ENCODE measurements at places on chromosomes 13 and 19.

DNA sequence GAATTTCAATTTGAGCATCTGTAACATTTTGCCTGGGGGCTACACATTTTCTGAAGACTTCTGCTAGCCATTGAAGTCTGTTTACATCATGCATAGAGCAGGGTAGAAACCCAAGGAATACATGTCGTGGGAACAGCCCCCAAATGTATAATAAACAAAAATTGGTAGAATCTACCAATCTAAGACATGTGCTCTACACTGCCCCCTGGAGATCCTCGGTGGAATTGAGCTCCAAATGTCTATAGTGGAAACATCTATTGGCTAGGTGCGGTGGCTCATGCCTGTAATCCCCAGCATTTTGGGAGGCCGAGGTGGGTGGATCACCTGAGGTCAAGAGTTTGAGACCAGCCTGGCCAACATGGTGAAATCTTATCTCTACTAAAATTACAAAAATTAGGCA lies 57.3 kb downstream of the MBD3L2B start:
- DNase-seq: no peak

GRCh38 chr13:51015973-51016372 lies 95.1 kb downstream of the C13orf42 start:
- DNase-seq: peak; percentile 21

DNA sequence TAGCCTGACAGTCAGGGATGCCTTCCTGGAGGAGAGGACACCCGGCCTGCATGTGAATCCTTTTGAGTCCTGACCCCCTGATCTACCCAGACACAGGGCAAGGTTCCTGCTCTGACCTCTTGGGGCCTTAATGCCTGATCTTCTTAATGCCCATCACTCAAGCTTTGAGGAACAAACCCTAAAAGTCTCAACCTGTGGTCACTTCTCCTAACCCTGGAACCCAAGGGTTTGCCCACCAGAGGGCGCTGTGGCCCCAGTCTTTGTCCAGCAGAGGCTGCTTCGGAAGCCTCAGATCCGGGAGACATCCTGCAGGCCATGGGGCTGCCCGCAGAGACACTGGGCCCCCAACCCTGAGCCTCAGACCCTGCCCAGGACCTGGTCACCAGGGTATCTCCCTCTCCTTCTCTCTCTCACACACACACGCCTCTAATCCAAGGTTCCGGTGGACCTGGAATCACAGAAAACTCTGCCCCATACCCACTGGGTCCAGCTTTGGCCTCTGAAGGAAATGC lies 9.8 kb upstream of the DPF1 start:
- DNase-seq: peak; percentile 61

DNA sequence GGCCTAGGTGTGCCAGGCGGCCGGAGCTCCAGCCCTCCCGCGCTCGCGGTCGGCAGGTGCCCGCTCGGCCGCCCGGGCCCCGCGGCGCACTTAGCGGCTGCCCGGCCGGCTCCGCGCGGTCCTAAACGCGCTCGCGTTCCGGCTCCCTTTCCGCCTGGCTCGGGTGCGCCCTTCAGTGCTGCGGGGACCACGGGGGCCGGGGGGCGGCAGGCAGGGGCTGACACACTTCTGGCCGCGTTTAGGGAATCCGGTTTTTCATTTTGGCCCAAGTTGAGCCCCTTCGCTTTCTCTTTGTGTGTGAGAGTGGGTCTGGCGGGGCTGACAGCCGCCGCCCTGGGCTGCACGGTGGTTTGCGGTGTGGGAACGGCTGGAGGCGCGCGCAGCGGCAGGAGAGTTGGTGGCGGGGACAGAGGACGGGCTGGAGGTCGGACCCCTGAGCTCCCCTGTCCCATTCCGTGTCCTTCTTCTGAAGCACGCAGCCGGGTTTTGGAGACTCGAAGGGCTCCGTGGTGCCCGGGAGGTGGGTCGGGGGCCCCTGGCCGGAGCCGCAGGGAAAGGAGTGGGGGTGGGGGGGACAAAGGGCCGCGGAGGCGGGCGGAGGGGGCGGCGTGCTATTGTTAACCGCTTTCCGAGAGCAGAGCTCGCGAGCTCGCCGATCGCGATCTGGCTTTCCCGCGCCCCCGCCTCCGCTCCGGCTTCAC lies 3.1 kb downstream of the FGF9 start:
- DNase-seq: peak; percentile 21

DNA sequence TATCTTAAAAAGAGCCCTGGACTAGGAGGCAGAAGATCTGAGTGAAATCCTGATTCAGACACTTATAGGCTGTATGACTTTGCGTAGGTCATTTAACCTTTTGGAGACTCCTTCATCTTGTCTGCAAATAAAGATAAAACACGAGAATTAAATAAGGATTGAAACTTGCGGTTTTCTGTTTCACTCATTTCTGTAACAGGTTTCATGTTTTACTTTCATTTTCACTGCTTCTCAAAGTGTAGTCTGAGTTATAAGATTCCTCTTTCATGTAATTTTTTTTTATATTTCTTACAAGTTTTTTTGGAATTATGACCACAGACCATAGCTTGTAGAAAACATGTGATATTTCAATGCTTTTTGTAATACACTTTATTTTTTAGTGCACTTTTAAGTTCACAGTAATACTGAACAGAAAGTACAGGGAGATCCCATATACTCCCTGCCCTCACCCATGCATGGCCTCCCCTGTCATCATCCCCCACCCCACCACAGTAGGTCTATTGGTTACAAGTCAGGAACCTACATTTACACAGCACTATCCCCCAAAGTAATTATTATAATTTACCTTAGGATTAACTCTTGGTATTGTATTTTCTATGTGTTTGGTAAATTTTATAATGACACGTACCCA lies 174.6 kb downstream of the ITGBL1 start:
- DNase-seq: peak; percentile 46

- peak; percentile 37 for DNase-seq
Measured at GRCh38 chr19:44851427-44851826, 5.3 kb downstream of the NECTIN2 start.

GRCh38 chr19:29418201-29418600 lies 107.6 kb upstream of the VSTM2B start:
- DNase-seq: no peak

DNA sequence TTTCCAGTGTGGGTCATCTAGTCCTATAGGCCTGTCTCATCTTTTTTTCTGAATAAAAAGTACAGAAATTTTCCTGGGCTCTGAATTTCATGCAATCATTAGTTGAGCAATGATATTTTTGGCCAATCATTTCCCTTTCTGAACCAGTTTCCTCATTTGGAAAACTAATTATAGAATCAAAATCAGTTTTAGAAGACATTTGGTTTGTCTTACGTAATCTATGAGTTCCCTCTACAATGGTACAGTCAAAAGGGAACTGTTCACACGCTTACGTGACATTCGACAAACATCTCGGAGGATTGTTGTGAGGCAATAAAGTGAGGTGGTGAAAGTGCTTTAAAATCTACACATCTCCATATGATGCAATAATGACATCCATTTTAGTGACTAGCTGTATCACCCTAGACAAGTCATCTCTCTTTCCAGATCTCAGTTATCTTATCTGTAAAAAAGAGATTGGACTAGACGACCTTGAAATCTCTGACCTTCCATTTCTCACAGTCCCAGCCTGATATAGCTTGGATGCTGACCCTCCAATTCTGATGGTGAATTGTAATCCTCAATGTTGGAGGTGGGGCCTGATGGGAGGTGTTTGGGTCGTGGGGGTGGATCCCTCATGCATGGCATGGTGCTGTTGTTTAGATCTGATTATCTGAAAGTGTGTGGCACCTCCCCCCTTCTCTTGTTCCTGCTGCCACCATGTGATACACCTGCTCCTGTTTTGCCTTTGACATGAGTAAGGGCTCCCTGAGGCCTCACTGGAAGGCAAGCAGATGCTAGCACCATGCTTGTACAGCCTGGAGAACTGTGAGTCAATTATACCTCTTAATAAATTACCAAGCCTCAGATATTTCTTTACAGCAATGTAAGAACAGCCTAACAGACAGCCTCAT lies 26.7 kb downstream of the FLT1 start:
- no peak for DNase-seq

- DNase-seq: peak; percentile 85
Measured at GRCh38 chr13:44243198-44243857, 130.3 kb upstream of the SERP2 start.

- no peak for DNase-seq
Measured at GRCh38 chr13:21530656-21531055, 71.6 kb upstream of the ZDHHC20 start.

GRCh38 chr13:29918845-29919244 lies 68.4 kb upstream of the UBL3 start:
- no peak for DNase-seq

DNA sequence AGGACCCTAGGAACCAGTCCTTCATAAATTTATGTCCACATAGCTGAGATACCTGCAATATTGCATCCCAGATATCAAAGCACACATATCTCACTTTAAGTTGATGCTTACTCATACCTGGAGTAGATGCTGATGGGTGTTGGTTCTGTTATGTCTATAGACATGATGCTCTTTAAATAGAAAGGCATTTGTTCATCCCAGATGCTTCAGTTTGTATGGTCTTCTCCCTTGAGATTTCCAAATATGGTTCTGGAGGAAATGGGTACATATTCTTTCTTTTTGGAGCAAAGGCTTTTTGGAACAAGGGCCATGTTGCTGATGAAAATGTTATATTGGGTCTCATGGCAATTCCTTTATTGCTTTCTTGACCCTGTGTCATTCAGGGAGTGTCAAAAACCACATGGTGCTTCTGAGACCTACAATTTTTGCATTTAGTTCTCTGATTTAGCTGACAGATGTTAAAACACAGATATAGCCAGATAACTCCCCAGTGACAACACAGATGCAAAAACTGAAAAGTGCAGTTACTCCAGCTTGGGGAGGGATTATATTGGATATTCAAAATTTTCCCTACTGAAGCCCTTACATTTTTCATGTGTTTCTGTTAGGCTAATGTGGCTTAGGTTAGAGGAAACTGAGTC lies 211.4 kb downstream of the KCNRG start:
- no peak for DNase-seq

DNA sequence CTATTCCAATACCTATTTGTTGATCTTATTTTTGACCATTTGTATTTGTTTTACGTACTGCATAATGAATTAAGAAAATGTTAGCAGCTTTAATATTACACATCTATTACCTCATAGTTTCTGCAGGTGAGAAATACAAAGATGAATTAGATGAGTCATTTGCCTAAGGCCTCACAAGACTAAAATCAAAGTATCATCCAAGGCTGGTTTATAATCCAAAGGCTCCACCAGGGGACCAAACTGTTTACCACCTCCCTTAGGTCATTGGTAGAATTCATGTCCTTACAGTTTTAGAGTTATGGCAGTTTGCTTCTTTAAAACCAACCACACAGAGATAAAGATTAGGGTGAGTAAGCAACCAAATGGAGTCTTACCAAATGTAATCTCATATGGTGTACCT lies 848.1 kb downstream of the SLITRK6 start:
- DNase-seq: no peak

- DNase-seq: no peak
Measured at GRCh38 chr19:33040994-33041827, 23.5 kb downstream of the RHPN2 start.

- DNase-seq: no peak
Measured at GRCh38 chr13:97780486-97780885, 173.0 kb upstream of the IPO5 start.

DNA sequence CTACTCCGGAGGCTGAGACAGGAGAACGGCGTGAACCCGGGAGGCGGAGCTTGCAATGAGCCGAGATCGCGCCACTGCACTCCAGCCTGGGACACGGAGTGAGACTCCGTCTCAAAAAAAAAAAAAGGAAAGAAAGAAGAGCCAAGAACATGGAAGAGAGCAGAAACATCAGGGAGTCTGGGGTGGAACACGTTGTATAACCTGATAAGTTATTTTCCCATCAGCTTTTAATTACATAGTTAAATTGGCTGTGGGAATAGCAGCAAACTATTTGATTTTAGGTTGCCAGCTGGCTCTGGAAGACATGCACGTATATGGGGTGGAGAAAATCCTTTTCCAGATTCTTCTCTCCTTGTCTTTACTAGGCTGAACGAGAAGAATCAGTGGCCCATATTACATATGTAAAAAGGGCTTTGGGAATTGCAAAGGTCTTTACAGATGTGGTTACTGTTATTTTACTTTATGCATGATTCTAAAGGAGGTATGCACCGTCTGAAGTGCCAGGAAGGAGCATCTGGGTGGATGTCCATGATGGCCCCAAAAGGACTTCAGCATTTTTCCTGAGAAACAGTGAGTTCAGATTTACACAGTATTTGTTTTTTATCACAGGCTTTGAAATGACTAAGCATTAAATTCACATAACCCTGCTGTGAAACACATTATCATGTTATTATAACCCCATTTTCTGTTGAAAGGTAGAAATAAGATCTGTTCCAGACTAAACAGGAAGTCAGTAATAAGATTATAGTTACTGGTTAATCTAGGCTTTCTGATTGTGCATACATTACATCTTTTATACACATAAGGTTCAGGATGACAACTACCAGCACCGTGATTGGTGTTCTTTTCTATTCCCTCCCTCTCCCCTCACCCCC lies 4.6 kb upstream of the NAA16 start:
- no peak for DNase-seq

- DNase-seq: no peak
Measured at GRCh38 chr19:53646144-53646543, 14.3 kb downstream of the DPRX start.

DNA sequence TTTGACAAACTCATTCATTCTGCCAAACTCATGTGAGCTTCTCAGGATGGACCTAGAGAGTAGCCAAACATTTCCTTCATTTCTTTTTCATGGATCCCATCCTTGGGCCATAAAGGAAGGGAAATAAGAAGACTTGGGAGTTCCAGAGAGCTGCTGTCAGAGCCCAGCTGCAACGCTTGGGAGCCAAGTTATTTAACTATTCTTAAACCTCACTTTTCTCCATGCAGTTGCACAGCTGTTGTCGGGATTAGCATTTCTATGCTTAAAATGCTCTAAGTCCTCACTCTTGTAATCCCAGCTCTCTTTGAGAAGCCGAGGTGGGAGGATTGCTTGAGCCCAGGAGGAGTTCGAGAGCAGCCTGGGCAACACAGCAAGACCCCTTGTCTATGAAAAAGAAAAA lies 11.7 kb upstream of the CASP14 start:
- DNase-seq: no peak

DNA sequence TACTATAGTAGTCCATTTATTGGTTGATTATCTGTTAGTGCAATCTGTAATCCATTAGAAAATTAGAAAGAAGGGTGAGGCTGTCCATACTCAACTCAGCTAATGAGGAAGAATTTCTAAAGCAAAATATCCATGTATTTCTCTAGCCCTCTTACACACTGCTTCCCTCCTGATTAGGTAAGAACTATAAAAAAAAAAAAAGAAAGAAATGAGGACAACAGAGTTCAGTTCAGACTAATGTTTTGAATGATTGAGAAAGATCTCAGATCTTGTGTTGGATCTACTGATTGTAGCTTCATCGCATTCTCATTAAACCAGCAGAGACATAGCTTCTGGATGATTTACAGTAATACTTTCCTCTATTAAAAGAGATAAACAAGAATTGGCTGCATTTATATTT lies 233.3 kb downstream of the KLF5 start:
- DNase-seq: no peak

DNA sequence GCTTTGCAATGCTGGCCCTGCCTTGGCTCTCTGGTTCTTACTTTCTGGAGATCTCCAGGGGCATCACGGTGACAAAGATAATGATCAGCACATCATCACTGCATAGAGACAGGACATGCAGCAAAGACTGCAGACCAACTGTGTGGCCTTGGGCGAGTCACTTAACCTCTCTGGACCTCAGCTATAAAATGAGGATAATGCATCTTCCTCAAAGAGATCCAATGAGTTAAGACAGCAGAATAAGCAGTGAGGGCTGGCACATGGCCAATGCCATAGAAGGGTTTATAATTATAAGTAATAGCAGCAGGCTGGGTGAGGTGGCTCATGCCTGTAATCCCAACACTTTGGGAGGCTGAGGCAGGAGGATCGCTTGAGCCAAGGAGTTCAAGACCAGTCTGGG lies 2.4 kb downstream of the MAG start:
- DNase-seq: no peak
